Activated effector memory CD4-positive, alpha-beta T cell treated with anti-CD3 and anti-CD28 coated beads, Interleukin-2, amount 50 U/mL, for 16 hours (primary cell): ENCODE measurements at places on chromosomes 2 and 18.
A peak's percentile ranks its signal among the peaks of the same experiment; 100 is the strongest.

DNA sequence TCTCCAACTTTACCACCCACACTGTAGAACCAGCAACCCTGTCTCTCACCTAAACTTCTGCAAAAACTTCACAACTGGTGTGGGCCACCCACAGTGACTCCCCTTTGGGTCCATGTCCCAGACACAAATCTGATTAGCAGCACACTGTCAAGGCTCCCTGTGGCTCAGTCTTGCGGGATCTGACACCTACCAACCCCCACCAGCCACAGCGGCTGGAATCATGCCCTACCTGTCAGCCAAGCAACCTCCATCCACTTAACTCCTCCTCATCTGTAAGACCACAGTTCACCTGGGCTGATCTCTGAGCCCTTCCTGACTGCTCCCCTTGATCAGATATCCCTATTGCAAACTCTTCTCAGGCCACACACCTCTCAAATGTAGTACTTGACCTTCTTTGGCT, 14.6 kb downstream of the TCF4 start:
- DNase-seq, result no peak

- DNase-seq, result no peak
Measured at GRCh38 chr2:237413777-237414661, at the start of gene COL6A3. TSS of gene COL6A3 (minus strand) at chr2:237414164. CDS start at chr2:237396817, 17,347 bp downstream.

GRCh38 chr2:7973801-7974480, 707.9 kb upstream of the ID2 start:
- DNase-seq, result no peak

DNA sequence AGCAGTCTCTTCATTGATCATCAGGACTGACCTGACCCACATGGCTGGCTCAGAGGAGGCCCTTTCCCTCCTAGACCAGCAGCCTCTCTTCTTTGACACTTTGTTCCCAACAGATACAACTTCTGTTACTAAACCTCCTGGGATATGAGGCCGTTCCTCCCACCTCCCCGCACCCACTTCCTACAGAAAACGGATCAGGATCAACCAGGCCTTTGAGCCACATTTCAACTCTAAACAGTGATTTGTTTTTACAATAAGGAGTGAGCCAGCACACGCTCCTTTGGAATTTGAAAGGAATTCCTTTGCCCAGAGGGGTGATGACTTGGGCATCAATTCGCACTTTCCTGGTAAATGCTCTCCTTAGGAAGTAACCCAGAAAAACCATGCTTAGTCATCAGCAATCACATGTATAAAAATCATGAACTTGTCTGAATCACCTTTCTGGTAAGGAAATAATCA, 180.4 kb downstream of the FAM124B start:
- no peak for DNase-seq

- no peak for DNase-seq
Measured at GRCh38 chr2:240014327-240014726, 10.8 kb downstream of the NDUFA10 start.

DNA sequence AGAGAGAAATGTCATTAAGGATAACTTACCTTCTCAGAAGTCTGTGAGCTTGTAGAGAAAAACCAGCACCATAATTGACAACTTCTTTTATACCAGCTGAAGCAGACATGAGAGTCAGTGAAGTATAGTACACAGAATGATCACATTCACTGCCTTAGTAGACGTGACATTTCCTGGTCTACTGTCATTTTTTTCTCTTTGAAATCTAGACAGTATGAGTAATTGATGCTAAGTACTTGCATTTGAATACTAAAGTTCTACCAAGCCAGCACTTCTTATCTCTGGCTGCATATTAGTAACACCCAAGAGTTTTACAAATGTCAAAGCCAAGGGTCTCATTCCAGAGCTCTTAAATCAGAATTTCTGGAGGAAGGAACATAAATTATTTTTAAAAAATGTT, 25.4 kb upstream of the ACADL start:
- no peak for DNase-seq

DNA sequence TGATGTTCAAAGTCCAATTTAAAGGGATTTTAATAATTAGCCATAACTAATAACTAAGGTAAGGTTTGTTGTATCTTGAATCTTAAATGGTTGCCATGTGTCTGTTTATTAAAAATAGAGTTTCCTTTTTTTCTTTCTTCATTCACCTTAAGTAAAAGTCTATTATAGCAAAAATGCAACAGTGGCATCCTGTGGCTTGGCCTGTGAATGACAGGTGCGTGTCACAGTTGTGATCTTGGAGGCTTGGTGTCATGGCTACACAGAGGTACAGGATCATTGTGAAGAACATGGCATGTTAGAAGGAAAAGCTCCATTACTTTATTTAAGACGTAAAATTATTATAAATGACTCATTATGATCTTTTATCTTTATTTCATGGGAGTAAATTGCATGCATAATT, 246.1 kb downstream of the BCL2 start:
- DNase-seq, result no peak

- DNase-seq, result no peak
Measured at GRCh38 chr2:5393474-5393873, 298.7 kb upstream of the SOX11 start.

GRCh38 chr2:56299171-56299691, 115.4 kb downstream of the CCDC85A start:
- DNase-seq, result no peak

GRCh38 chr2:63614983-63615945, 26.5 kb downstream of the MDH1 start:
- no peak for DNase-seq

DNA sequence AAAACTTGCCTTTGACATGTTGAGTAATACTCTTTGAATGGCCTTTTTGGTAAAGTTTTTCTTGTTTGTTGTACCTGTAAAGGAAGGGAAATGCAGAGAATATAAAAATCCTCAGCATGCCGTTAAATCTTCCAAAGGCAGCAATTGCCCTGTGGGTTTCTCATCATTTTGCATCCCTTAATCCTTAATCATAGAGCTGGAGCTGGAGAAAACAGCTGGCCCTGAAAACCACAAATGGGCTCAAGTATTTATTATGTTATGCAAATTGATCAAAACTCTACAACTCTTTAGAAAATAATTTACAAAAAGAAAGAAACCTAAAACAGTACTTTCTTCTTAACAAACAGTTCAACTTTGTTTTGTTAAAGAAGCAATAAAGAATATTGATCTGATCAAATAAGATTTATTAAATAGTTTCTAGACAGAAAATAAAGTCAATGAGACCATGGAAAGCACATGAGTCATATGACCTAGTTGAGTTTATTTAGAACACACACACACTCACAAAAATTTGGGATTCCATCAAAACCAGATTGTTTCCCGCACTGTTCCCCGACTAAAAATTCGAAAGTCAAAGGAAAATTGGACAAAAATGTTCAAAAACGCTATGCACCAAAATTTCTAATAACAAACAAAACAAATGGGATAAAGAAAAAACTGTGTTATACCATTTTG, 309.0 kb downstream of the GULP1 start:
- no peak for DNase-seq

GRCh38 chr18:47772374-47773248, 157.8 kb downstream of the SMAD2 start:
- DNase-seq, result peak; percentile 84

- DNase-seq, result peak; percentile 72
Measured at GRCh38 chr2:230614913-230615332, 97.7 kb upstream of the CAB39 start.

- no peak for DNase-seq
Measured at GRCh38 chr2:99787769-99788382, 298.1 kb upstream of the REV1 start.

GRCh38 chr2:214503568-214503967, 92.7 kb downstream of the VWC2L start:
- DNase-seq, result no peak
